A172 (cell line): ENCODE measurements at places on chromosomes 3 and 15.

DNA sequence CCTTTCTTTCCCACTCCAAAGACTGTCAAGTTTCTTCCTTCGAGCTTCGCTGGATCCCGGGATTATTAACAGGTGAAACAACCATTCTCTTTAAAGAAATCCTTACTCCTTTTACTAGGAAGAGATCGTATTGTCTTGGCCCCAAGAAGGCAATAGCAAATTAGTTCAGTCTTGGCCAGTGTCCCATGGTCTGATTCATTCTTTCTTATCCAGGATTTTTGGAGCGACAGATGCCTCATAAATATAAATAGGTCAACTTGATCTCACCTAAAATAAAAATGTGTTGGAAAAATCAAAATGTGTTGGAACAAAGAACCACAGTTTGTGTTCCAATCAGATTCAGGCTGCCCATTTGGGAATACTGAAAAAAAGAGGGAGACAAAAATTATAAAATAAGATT lies 140.1 kb upstream of the TMEM108 start:
- no peak for DNase-seq

GRCh38 chr3:33058765-33059164 lies 38.2 kb downstream of the GLB1 start:
- no peak for DNase-seq

GRCh38 chr15:91861223-91861622 lies 7.7 kb downstream of the SLCO3A1 start:
- DNase-seq: no peak

DNA sequence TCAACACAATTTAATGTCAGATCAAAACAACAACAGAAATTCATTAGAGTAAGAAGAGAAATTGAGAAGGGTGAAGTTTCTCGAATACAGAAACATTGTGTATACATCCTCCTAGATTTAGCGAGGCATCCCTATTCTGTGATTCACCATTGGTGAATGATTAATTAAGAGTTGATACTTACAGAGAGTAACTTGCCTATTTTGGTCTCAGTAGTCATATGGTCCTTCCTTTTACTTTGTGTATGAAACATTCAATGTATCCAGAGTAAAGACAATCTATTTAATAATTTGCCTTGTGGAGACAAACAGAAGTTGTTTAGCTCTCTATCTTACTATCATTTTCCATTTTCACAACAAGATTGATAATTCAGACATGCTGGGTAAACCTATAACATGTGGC lies 432.0 kb downstream of the ZPLD1 start:
- no peak for DNase-seq

- peak; percentile 4 for DNase-seq
Observed at GRCh38 chr15:77753281-77753873, 120.7 kb upstream of the LINGO1 start.

GRCh38 chr15:58095415-58095814 lies 29.9 kb upstream of the ALDH1A2 start:
- DNase-seq: no peak

GRCh38 chr15:50953302-50953701 lies 44.8 kb downstream of the AP4E1 start:
- DNase-seq: no peak

DNA sequence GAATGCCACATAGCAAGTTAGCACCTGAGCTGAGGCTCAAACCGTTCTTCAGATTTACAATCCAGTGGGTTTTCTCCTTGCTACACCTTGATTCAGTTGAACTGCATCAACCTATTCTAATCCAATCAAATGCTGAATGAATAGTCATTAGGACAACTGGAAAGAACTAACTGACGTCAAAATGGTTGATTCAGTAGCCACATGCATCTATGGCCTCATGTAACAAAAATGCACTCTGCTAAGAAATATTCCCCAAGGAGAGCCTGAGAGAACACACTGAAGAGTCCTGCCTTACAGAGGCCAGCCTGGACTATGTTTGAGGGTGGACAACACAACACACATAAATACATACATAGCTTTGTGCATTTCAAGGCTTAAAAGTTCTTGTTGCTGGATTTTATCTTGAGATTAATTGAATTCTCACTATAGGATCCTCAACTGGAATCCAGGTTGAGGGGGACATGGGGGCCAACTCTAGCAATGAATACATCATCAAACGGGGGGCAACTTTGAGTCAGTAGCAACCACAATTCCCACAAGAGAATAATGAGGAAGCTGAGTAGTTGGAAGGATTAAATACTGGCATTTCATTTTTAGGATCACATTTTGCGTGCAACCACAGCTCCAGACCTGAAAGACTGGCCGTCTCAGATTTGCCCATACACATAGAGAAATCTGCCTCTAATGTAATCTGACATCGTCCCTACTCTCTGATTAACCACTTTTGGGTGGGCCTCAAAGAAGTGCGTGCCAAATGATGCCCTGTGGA lies 280.2 kb upstream of the ICE2 start:
- peak; percentile 10 for DNase-seq

DNA sequence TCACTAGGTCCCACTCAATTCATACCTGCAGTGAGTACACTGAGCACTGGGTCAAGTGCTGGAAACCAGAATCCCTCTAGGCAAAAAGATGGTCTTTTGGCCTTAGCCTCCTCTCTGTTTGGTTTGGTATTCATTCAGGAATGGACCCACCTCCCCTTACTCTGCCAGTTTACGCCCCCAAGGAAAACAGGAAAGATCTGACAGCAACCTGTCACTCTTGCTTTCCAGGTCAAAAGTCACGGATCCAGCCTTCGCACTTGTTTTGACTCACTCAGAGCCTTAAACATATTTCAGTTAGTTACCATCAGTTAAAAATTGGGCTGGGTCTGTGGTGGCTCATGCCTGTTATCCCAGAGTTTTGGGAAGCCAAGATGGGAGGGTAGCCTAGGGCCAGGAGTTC lies 68.1 kb downstream of the SYNM start:
- no peak for DNase-seq

GRCh38 chr3:3705090-3705775 lies 94.0 kb upstream of the LRRN1 start:
- DNase-seq: no peak
